ENCODE measurements at places on chromosomes 12 and 14.

- no peak for DNase-seq
Measured at GRCh38 chr12:75856235-75856634, 175.3 kb downstream of the PHLDA1 start.

GRCh38 chr12:184811-185575 is 29.0 kb downstream of the SLC6A12 start:
- no peak for DNase-seq

- peak; percentile 40 for DNase-seq
Measured at GRCh38 chr12:119444462-119445044, 110.0 kb downstream of the CCDC60 start.

- DNase-seq = no peak
Measured at GRCh38 chr14:96940009-96940408, 142.8 kb downstream of the VRK1 start.

DNA sequence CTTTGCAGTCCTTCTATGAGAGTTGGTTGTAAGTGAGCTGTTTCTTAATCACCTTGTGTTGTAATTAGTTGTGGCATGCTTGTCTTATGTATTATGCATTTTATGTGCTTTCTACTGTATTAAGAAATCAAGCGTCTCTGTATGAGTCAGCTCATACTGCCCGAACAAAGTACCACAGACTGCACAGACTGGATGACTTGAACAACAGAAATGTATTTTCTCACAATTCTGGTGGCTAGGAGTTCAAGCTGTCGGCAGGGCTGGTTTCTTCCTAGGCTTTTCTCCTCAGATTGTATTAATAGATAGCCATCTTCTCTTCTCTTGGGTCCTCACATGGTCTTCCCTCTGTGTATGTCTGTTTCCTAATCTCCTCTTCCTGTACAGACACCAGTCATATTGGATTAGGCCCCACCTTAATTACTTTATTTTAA is 77.7 kb downstream of the FLRT2 start:
- DNase-seq = no peak

GRCh38 chr14:104732931-104733681 is 9.1 kb downstream of the ADSS1 start:
- DNase-seq = no peak

DNA sequence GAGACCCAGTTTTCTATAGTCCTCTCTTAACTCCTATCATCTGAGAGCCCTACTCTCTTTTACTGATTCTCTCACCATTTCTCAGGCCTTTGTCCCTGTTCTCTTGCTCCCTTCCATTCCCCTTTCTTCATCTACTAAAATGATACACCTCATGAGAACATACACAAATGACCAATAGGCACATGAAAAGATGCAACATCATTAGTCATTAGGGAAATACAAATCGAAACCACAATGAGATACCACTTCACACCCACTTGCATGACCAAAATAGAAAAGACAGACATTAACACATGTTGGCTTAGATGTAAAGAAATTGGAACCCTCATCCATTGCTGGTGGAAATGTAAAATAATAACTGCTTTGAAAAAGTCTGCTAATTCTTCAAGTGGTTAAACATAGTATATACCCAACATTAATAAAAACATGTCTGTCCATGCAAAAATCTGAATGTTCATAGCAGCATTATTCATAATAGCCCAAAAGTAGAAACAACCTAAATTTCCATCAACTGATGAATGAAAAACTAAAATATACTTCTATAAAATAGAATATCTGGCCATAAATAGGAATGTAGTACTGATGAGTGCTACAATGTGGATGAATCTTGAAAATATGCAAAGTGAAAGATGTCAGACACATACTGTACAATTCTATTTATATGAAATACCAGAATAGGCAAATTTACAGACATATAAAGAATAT is 66.0 kb downstream of the DENND5B start:
- no peak for DNase-seq

GRCh38 chr12:69108037-69108436 is 131.3 kb upstream of the CPSF6 start:
- no peak for DNase-seq

DNA sequence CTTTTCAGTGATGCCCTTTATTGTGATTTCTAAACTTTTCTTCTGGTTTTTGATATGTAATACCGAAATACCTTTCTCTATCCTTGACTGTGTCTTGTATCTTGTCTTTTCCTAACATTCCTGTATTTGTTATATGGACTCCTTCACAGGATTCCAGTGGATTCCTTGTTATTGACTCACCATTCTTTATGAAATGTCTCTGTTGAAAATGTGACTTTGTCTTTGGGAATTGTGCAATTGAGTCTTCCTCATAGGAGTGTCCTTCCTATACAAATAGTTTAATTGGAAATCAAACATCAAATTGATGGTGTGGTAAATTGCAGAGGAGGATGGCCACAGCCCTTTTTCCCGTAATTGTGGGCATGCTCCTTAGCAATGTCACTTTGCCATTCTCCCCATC is 296.6 kb upstream of the KITLG start:
- DNase-seq = no peak

- no peak for DNase-seq
Measured at GRCh38 chr12:126572170-126572569, 1506.9 kb downstream of the AACS start.

GRCh38 chr14:21267431-21267845 is 1.8 kb downstream of the HNRNPC start:
- DNase-seq = no peak

- DNase-seq = no peak
Measured at GRCh38 chr14:105884808-105885281, 358.5 kb downstream of the TMEM121 start.

DNA sequence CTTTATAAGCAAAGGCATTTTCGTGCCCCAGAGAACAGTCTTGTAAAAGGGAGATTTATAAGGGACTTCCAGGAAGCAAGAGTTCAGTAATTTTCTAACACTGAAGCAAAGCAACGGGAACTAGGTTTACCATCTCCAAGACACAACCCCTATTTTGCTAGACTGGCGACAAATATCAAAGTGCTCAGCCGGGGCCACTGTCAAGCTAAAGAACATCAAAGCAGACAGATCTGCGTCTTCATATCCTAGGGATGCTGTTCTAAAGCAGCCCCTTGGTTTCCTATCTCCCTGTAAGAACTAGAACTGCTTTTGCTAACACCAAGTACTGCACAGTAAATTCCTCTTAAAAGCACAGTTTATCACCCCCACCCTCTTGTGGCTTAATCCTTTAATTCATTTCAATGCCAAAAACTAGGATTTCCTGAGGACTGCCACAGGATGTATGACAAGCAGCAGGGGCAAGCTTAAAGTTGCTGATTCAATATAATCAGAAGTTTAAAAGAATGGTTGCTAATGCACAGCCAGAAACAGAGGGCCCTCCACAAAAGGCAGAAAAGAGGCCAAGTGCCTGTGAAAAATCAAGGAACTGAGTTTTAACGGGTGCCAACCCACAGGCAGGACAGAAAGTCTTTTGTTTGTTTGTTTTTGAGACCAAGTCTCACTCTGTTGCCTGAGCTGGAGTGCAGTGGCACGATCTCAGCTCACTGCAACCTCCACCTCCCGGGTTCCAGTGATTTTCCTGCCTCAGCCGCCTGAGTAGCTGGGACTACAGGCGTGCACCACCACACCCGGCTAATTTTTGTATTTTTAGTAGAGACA is 44.0 kb upstream of the ISM2 start:
- DNase-seq = no peak

DNA sequence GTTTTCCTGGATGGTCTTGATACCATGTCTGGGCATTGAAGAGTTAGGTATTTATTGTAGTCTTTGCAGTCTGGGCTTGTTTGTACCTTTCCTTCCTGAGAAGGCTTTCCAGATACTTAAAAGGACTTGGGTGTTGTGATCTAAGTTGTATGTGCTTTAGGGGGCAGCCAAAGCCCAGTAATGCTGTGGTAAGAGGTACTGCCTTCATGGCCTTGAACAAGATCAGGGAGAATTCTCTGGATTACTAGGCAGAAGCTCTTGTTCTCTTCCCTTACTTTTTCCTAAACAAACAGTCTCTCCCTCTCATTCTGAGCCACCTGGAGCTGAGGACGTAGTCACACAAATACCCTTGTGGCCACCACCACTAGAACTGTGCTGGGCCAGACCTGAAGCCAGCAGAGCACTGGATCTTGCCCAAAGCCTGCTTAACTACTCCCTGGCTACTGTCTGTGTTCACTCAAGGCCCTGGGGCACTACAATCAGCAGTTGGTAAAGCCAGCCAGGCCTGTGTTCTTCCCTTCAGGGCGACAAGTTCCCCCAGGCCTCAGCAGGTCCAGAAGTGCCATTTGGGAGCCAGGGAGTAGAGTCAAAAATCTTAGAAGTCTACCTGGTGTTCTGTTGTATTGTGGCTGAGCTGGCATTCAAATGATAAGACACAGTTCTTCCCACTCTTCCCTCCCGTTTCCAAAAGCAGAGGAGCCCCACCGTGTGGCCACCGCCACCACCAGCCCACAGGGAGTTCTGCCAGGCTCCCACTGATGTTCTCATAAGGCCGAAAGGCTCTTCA is 11.4 kb downstream of the PRORP start:
- DNase-seq = no peak

DNA sequence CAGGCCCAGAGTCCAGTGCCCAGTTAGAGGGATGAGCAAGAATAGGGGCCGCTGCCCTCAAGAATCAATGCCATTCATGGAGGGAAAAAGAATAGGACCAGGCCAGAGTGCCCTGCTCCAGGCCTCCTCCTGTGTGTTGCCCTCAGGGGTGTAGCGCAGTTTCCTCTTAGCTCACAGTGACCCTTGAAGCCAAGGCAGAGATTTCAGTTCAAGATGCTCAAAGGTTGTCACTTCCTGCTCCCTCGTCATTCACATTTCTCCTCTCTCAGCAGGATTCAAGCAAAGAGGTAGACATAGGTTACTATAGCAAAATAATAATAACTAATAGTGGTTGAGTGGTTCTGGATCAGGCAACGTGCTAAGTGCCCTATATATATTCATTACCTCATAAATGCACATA is 55.1 kb upstream of the PELI2 start:
- DNase-seq = no peak

DNA sequence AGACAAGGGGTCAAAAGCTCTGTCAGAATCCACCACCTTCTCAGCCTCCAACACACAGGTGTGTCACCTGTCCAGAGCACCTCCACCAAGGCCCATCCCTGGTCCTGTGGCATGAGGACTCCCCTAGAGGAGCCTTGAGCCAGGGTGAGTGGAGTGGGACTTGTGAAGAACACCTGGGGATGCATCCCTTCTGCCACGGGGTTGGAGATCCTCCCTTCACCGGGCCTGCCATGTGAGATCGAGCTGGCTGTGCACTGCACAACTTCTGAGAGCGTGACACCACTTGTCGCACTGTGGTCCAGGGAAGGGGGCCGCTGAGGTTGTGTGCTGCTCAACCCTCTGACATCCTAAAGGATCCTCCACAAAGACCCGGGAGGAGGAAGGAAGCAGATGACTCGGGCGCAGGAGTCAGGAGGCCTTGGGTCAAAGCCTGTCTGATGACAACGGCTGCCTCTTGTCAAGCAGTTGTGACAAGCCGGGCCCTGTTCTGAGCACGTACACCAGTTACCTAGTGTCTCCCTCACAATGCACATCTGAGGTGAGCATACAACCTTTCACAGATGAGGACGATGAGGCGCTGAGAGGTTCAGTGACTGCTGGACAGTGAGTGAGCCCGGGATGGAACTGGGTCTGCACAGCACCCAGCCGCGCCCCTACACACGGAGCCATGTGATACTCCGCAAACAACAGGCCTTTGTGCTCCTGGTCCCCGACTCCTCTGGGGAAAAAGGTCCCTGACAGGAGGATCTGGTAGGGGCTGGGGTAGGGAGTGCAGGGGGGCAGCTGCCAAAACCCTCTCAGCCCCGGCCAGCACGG is 35.6 kb downstream of the CHGA start:
- no peak for DNase-seq

DNA sequence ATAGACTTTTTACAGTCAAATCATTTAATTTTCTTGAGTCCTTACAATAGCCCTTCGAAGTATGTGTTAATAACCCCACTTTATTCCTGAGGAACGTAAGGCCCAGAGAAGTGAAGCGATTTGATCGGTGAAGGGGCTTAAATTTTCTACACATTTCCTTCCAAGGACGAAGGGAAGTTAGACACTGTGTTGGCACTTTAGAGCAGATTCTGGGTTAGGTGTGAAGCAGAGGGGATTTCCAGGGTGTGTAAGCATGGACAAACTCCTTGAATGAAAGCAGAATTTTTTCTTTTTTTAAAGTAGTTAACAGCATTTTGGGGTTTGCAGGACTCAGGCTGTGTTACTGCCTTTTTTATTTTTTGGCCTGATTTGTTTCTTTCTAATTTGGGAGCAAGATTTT is 38.9 kb downstream of the PRORP start:
- DNase-seq = no peak

DNA sequence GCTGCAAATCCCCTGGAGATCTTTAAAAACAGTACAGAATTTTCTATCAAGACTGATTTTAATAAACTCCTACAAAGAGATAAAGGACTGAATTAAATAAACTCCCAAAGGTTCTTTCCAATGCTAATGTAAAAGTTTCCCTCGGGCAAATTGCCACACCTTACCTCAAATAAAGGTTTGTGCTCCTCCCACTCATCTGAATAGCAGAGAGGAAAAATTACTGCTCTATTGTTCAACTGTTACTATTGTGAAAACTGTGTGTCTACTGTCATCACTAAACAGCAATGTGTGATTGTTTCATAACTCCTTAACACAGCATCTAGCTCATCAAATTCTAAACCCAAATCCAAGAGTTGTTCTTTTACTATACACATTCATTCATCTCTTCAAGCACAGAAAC is 3.2 kb downstream of the SPTLC2 start:
- no peak for DNase-seq

- no peak for DNase-seq
Measured at GRCh38 chr12:98194591-98194990, 320.8 kb upstream of the TMPO start.

DNA sequence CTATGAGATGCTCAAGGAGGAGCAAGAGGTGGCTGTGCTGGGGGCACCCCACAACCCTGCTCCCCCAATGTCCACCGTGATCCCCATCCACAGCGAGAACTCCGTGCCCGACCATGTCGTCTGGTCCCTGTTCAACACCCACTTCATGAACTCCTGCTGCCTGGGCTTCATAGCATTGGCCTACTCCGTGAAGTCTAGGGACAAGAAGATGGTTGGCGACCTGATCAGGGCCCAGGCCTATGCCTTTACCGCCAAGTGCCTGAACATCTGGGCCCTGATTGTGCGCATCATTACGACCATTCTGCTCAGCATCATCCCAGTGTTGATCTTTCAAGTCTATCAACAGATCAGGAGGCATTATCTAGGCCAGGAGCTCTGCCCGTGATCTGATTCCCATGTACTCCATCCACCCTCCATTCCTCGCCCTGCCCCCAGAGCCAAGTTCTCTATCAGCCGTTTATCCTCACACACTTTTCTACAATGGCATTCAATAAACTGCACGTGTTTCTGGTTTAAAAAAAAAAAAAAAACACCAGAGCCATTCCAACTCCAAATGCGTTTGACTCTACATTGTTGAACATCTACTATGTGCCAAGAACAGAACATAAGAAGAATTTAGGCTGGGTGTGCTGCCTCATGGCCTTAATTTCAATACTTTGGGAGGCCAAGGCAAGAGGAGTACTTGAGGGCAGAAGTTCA is 17.5 kb downstream of the ATXN2 start:
- no peak for DNase-seq

- no peak for DNase-seq
Measured at GRCh38 chr12:26018926-26019325, 60.4 kb downstream of the RASSF8 start.
